ENCODE measurements at places on chromosomes 6 and 20.

DNA sequence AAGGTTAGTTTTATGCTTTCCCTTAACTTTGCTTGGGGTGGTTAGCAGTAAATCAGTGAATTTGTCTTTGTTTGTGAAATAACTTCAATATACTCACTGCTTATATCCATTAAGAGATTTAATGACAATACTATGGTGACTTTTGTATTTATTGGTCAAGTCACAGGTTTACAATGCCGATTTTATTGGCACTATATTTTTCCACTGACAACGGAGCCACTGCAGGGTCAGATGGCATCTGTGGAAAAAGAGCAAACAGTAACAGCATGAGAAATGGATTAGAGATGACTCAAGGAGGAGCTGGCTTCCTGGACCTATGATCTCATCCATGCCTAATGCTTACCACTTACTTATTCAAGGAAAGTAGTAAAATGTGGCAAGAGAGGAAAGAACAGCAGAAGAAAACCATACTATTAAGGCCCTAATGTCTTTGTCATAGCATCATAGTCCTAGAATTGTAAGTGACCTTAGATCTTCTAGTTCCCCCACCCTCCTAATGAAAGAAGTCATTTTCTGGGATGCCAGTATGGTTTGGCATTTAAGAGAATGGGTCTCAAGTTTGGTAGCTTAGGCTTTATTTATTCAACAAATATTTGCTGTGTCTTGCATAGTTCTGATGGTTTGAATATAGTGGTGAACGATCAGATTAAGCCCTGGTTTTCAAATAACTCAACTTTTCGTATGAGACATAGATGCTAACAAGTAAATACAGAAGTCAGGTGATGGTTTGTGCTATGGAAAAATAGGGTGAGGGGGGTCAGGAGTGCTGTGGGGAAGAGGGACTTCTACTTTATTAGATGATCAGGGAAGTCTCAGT lies 18.5 kb downstream of the RNF144B start:
- no peak for DNase-seq

GRCh38 chr6:10141746-10142443 lies 273.0 kb downstream of the TFAP2A start:
- no peak for DNase-seq

GRCh38 chr6:20538131-20538662 lies 3.9 kb downstream of the CDKAL1 start:
- no peak for DNase-seq

- DNase-seq: no peak
Measured at GRCh38 chr20:56447227-56447626, 21.2 kb upstream of the RTF2 start.

- DNase-seq: no peak
Measured at GRCh38 chr6:72783666-72784065, 161.8 kb downstream of the KCNQ5 start.

DNA sequence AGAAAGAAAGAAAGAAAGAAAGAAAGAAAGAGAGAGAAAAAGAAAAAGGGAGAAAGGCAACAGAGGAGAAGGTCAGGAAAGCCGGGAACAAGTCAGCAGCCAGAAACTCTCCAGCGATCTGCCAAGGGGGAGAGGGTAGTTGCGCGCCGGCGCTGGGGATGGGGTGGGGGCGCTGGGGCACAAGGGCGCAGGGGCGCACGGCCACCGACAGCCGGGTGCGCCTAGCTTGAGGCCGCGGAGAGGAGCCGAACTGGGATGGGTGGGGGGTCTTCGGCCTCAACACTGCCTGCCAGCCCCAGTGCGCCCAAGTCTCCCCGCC lies 533 bp upstream of the RSPO3 start:
- DNase-seq: no peak

- DNase-seq: no peak
Measured at GRCh38 chr6:6915813-6916547, 191.8 kb upstream of the RREB1 start.

GRCh38 chr6:52649536-52650160 lies 21.3 kb upstream of the TMEM14A start:
- no peak for DNase-seq

DNA sequence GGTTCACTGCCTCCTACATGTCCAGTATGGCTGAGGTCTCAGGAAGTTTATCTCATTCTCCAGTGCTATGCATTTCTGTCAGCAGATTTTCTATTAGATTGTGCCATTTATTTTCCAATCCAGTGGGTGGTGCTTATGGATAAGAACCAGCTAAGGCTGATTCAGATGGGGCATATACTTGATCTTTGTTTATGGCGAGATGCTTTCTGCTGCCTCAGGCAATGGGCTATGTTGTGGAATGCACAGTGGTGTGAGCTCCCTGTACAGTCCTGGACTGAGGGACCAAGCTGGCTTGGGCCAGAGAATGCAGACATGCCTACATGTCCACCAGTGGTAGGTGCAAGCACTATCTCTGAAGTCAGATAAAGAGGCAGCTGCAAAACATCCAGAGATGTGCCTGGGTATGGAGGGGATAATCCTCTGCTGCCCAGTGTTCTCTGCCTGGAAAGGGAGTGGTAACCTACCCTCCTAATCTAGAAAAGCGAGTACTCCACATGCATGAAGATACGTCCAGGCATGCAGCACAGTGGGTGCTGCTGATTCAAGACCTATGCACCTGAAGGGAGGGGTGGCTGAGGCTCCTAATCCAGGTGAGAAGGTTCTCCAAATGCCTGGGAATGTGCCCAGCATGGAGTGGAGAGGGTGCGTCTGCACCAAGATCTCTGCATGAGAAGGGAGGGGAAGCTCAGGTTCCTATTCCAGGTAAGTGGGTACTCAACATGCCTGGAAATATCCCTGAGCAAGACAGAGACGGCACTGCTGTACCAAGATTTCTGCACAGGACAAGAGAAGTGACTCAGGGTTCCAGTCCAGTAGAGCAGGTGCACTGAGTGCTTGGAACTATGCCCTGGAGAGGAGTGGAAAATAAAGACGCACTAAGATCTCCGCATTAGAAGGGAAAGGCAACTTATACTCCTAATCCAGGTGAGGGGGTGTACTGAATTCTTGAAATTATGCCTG lies 9.4 kb downstream of the CST4 start:
- no peak for DNase-seq

DNA sequence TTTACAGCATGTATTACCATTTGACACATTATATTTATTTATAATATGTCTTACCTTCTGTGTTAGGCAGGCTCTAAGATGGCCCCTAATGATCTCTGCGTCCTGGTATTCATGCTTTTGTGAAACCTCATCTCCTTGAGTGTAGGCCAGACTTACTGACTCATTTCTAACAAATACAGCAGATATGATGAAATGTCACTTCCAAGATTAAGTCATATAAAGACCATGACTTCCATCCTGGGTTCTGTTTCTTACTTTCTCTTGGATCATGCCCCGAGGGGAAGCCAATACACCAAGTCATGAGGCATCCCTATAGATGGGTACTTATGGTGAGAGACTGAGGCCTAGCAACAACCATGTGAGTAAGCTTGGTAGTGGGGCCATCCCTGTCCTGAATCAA lies 30.2 kb downstream of the ZHX3 start:
- DNase-seq: no peak

GRCh38 chr6:46465294-46466165 lies 25.7 kb downstream of the RCAN2 start:
- no peak for DNase-seq

GRCh38 chr6:33213989-33214335 lies 5.7 kb downstream of the RING1 start:
- DNase-seq: no peak

GRCh38 chr6:106490436-106490835 lies 129.9 kb downstream of the CRYBG1 start:
- DNase-seq: no peak

GRCh38 chr6:157033428-157034140 lies 256.4 kb downstream of the ARID1B start:
- no peak for DNase-seq

DNA sequence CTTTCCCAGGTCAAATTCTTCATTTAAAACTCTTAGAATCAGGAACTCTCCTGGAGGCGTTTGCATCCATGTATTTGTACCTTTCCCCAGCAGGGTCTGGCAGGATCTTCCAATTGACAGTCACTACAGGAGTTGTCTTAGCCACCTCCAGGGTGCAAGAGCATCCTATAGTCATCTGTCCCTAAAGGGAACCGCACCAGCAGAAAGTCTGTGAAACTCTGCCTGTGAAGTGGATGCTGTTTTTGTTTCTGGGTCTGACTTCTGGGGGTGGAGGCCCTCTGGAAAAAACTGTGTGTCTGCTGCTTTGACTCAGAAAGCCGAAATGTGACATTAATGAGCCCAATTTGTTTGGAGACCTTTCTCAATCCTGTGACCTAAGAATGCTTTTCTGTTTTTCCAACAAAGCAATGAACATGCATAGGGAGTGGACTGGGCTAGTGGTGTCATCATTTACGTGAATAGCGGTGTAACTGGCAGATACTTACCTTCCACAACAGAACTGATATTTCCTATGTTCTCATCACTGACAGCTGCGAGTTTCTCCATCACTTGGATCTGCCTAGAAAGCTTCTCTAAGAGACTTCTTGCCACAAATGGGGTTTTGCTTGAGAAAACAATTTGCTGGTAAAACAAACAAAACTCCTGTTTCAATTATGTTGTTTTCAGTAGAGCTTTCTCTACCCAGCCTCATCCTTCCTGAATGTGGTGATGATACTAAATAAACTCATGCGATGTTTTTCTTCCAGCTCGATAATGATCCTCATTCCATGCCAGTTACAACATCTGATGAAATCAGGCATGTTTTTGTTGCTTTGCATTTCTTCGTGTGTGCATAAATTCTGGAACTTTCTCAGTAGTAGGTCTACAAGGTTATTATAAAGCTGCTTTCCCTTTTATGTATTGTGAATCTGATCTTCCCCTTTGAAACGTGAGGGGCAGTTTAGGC lies 33.3 kb upstream of the ARMH2 start:
- no peak for DNase-seq

DNA sequence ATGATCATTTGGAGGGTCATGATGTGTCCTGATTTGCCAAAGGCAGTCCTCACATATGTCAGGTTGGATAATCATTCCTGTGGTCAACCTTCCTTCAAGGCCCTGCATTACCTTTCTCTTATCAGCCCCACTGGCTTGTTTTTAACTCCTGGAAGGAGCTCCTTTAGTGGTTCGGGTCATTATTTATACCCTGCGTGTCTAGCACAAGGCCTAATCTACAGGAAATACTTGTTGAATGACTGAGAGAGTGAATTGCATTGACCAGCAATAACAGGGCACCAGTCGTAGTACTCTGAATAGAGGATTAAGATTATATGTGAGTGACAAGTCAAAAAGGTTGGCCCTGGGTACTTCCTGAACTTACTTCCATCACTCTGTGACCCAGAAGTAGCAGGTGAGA lies 4.5 kb downstream of the HIVEP2 start:
- DNase-seq: no peak

DNA sequence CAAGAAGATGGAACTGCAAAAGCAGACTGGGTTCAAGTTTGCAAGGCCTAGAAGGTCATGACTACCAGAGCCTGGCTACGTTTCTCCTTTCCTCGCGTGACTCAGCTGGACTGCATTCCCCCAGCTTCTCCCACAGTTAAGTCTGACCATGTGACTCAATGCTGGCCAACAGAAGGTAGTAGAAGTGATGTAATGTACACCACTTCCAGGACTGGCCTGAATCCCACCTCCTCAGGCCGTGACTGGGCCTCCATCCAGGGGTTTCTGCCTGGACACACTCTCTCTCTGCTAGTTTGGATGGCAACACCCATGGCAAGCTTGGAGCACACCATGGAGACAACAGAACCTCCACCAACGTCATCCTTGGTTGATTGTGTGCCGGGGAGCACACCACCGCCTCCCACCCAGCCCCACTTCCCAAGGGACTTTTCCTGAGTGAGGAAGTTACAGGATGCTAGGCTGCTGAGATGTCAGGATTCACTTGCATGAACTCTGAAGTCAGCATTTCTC lies 112.0 kb upstream of the CDYL start:
- no peak for DNase-seq

- DNase-seq: no peak
Measured at GRCh38 chr6:44258325-44258863, 1.1 kb upstream of the SLC35B2 start.

DNA sequence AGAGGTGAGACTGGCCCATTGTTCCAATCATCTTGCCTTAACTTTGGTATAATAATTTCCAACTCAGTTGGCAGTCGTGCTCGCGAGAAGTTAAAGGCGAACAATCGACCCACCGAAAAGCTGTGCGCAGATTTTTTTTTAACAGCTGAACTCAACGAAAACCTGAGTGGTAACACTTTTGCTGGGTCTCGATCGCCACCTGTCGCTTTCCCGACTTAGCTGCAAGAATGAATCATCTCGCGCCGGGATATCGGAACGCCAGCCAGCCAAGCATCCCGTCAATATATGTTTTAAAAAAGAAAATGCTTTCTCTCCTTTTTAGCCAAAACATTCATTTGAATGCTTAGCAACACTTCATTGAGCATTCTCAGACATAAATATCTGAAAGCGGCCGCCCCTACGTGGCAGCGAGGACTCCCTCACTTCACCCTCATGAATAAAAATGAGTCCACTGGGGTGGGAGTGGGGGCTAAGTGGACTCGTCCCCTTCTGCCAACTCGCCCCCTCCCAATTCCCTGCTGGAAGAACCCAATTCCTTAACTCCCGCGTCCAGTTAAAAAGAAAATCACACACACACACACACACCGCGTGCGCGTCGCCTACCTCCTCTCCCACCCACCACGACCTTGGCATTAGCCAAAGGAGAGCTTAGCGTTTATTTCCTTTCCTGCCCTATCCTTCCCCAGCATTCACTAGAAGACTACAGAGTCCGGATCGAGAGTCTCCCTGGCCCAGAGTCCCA lies 1.5 kb downstream of the COL12A1 start:
- DNase-seq: no peak

DNA sequence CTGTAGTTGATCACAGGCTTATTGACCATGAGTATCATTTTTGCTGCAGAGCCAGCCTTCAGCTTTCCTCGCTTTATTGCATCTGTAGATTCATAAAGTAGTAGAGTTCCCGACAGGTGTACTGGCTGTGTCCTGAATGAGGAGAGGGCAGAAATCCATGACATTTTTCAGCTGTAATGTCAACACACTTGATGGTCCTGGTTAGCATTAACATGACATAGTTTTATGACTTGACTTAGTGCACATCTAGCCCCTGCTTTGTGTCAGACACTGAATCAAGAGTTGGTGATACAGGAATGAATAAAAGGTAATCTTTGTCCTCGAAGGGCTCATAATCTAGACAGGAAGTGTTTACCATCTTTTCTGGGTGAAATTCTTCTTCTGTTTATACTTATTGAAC lies 55.0 kb downstream of the AIG1 start:
- no peak for DNase-seq

DNA sequence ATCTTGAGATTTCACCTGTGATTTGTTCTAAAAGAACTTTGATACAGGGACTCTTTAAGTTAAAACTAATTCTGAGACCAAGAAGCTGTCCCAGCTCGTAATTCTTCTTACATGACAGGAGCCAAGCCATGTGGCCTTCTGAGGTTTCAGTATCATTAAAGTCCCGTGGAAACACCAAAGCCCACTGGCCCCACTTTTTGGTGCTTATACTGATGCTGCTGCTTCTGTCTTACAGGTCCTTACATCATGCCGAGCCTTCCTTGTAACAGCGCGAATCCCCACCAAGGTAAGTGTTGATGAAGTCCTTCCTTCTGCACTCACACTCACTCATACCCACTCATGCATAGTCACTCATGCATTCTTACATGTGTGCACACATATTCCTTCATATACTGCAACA lies 140.7 kb downstream of the CARMIL1 start:
- DNase-seq: no peak

All from stimulated activated CD4-positive, alpha-beta T cell treated with anti-CD3 and anti-CD28 coated beads, Interleukin-15, amount 100 ng/mL, for 1 hour (primary cell).